GM04504 (cell line): ENCODE measurements at places on chromosomes 5 and 9.

DNA sequence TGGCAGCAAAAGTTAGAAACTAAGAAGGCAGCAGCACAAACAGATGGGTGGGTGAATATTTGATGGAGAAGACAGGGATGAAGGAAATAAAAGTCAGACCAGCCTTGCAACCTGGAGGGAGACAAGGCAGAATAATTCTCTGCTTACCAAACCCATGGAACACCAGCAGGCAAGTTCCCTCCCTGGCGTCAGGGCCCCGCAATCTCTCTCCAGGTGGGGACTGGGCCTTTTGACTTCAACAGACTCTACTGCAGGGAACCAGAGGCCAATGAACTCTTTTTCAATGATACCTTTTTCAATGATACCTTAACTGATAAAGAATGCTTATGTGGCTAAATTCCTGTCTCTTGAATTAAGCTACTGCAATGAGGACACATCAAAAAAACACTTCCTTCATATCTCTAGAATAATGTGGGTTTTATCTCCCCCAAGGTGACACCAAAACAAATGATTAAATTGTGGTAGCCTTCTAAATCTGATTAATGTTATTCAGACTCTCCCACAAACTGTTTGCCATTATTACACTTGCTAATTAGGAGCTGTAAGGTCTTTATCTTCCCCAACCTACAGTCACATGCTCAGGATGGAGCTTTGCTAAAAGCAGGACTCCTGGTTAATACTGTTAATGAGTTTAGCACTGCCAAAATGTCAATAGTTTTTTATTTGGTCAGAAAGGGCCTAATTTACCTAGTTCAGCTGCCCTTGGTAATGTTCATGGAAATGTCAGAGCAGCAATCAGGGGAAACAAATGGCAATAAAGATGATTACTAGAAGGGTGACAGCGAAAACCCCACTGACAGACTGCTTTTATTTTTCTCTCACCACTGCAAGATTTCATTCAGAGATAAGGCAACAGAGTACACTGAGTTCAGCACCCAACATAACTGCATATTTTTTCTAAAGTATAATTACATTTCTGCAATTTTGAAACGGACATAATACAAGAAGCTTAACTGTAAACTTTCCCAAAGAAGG is 165.5 kb downstream of the TSSK1B start:
- DNase-seq, result no peak

DNA sequence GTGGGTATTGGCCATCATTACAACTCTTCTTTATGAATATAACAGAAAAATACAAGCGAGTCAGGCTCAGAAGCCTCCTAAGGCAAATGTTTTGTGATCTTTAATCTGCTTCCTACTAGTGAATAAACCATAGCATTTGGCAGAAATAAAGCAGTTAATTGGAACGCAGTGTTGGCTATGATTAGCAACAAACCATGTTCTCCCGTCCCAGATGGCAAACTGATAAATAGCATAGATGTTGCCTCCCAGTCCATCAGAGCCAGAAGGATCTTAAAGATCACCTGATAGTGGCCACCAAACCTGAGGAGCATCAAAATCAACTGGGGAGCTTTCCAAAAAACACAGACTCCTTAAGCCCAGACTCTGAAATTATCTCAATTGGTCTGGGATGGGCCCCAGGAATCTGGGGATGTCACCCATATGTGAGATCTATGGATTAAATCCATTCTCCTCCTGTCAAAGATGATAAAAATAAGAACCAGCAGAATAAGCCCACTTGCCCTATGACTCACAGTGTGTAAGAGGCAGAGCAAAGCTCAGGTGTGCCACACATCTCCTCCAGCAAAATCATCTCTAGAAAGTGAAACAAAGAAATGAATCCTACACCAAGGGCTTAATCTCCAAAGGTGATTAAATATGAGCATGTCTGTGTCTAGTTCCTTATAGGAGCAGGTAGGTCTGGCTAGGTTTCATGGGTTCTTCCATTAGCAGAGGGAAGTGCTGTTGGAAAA is 50.3 kb downstream of the APBA1 start:
- DNase-seq, result no peak

DNA sequence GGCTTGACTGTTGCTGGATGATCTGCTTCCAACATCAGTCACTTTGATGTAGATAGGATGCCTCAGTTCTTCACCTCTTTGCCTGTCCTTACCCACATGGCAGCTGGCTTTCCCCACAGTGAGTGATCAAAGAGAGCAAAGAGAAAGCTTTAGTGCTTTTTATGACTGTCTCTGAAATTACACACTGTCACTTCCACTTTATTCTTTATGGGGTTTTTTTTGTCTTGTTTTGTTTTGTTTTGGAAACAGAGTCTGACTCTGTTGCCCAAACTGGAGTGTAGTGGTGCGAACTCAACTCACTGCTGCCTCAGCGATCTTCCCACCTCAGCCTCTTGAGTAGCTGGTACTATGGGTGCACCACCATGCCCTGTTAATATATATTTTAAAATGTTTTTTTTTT is 32.4 kb upstream of the C5orf24 start:
- DNase-seq, result no peak

DNA sequence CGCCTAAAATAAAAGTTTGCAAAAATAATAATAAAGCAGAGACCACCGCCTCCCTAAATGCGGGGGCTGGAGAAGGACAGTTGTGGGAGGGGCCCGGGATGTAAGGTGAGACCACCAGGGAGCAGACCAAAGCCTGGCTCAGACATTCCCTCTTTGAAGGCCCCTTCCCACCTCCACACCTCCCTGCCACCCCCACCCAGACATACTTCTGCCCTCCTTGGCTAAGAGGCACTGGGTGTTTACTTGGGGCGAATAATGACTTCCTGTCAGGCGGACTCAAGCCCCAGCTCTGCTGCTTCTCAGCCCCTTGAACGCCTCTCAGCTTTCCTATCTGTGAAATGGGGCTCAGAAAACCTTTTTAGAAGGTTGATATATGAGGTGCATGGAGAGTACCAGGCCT is 58.8 kb upstream of the GGTA1 start:
- no peak for DNase-seq

- DNase-seq, result no peak
Measured at GRCh38 chr9:99868845-99869244, 37.6 kb upstream of the STX17 start.

DNA sequence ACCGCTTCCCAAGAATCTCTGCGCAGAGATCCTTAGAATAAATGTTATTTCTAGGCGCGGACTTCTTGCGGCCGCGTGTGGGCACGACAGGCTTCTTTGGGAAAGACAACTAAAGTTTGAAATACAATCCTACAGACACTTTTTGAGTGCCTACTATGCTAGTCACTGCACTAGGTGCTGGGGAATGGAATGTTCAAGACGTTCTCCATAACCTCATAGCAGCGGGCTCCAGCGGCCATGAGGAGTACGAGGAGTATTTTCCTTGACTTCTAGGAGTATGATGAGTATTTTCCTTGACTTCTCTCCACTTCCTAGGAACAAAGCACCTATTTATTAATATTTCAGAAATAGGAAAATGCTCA is 636 bp upstream of the PWWP2A start:
- no peak for DNase-seq

- no peak for DNase-seq
Measured at GRCh38 chr5:35342664-35343063, 112.4 kb upstream of the PRLR start.

- DNase-seq, result no peak
Measured at GRCh38 chr9:130463763-130464745, 19.3 kb downstream of the ASS1 start.
